ENCODE measurements at places on chromosomes 11 and 22. TPM values are rescaled to one million over a fixed set of nuclear protein-coding genes. Genes with fewer than 3 reads are reported as not detected.
A peak's percentile ranks its signal among the peaks of the same experiment; 100 is the strongest.

DNA sequence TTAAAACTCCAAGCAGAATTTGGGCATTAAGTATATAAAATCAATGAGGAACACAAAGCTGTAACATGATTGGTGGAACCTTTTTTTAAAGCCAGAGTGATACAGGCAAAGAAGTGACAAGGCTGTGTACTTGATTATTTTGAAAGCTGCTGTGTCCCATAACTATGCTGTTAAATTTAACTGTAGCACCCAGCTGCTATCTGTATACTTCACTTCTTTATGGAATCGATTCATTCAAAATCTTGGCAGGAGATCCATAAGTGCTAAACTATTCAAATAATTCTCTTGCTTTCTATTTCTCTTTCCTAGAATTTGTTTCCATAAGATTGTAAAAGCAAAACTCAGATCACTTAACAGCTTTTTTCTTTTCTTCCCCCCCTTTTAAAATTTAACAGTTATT, 231.7 kb downstream of the DYNC2H1 start:
- no peak for DNase-seq

DNA sequence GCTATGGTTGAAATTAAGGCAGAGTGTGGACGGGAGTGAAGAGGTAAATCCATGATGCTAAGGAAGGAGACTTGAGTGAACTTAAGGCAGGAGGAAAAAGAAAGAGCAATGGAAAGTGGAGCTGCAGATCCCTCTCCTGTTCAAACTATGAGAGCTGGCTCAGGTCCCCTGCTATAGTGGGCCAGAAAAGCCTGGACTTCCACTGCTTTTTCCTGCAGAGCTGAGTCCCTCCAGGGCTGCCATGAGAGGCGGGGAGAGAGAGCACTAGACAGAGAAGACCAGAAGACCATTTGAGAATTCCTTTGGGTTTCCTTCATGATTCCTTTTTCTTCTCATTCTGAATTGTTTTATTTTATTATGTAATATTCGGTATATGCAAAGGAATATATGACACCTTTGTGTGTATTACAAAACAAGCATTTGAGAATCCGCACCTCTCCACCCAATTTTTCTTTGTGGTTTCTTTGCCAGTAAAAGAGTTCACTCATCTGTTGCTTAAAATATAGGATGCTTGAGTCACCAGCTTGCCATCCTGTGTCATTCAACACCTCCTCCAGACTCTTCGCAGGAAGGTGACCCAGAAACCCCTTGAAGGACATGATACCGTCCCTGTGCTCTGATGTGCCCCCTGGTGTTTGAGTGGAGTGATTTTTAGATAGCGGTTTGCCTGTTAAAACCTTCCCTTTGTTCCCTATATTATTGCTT, 24.4 kb downstream of the SREBF2 start:
- peak; percentile 71 for DNase-seq

CCDC15 gene
- 1.0 TPM for total RNA-seq

- DNase-seq: no peak
Observed at GRCh38 chr11:10456519-10456918, 1.5 kb downstream of the AMPD3 start.

Measured in astrocyte (in vitro differentiated cells and primary cell).